ENCODE measurements at places on chromosomes 6 and 20.
A peak's percentile ranks its signal among the peaks of the same experiment; 100 is the strongest.

GRCh38 chr20:38426006-38426897 lies 8.9 kb downstream of the SNHG17 start:
- DNase-seq: no peak

DNA sequence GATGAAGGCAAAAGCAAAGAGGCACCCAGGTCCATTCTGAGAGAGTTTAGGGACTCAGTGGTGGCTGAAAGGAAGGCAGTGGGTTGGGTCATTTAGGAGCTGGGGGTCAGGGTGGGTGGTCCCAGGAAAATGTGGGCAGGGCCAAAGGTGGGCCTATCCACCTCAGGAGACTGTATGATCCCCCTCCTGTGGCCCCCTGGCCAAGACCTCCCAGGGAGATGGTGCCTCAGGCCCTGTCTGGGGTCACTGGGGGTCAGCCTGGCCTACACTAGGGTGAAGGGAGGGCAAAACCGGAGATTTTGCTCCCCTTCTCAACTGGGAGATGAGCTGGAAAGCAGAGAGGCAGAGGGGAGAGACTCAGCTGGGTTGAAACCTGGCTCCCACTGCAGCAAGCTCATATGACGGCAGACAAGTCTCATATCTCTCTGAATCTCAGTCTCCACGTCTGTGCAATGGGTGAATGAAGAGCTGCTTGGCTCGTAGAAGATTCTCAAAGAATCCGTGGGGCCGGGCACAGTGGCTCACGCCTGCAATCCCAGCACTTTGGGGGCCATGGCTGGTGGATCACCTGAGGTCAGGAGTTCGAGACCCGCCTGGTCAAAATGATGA lies 11.5 kb upstream of the BAK1 start:
- no peak for DNase-seq

DNA sequence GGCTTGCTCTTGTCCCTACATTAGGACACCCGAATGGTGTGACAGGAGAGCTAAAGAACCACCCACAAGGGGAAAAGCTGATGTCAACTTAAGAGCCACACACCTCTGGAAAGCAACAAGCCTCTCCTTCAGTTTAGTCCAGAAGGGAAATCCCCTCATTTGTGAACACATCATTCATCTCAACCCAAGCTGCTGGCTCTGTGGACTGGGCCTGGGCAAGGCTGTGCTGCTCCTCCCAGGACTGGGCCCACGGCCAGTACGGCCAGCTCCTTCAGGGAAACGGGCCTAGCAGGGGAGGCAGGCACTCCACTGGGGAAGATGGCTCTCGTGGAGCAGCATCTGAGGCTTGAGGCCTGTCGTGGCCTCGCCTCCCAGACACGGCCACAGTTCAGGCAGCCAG lies 12.8 kb upstream of the SLC4A11 start:
- no peak for DNase-seq

GRCh38 chr6:20312606-20313005 lies 89.1 kb upstream of the E2F3 start:
- no peak for DNase-seq

DNA sequence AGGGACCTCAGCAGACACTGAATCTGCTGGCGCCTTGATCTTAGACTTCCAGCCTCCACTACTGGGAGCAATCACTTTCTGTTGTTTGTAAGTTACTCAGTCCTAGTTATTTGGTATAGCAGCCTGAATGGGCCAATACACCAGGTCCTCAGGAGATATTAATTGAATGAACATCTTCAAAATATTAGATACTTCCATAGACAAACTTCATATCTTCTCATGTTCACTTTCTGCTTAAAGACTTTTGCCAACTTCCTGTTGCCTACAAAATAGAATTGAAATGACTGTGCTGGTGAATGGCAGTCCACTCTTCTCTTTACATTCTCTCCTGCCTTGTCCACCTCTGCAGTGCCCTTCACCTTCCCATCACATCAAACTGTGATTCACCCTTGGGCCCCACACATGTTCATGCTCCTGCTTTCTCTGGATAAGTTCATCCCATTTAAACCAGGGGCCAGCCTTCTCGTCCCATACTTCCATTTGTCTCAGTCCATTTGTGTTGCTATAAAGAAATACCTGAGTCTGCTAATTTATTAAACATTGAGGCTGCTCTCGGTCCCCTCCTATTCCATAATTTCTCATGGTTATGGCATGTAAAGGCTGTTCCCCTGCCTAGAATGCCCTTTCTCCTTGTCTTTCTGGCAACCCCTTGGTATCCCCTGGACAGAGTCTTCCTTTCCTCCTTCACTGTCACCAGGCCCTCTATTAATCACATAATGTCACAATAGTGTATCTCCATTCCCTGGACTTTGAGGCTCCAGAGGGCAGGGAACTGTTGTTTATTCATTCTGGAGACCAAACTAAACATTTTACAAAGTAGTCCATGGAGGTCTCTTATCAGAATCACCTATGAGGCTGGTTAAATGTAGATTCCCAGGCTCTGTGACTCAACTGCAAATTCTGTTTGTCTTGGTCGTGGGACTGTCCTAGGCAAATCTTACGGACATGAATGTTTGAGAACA lies 148.3 kb upstream of the TMEM170B start:
- no peak for DNase-seq

DNA sequence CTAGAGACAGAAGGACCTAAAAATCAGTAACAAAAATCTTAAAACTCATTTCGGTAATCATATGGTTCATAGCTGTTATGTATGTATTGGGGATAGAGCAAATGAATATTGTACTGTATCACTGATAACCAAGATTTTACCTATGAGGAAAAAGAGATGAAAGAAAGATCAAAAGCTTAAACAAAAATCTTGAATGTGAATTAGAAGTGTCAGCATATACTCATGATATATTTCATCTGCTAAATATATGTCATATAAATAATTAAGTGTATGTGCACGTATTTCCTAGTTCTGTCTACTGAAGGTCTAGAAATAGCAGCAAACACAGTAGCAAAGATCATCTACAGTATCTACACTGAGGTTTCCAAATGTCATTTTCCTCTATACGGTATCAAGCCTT lies 299.8 kb downstream of the BTBD9 start:
- no peak for DNase-seq

DNA sequence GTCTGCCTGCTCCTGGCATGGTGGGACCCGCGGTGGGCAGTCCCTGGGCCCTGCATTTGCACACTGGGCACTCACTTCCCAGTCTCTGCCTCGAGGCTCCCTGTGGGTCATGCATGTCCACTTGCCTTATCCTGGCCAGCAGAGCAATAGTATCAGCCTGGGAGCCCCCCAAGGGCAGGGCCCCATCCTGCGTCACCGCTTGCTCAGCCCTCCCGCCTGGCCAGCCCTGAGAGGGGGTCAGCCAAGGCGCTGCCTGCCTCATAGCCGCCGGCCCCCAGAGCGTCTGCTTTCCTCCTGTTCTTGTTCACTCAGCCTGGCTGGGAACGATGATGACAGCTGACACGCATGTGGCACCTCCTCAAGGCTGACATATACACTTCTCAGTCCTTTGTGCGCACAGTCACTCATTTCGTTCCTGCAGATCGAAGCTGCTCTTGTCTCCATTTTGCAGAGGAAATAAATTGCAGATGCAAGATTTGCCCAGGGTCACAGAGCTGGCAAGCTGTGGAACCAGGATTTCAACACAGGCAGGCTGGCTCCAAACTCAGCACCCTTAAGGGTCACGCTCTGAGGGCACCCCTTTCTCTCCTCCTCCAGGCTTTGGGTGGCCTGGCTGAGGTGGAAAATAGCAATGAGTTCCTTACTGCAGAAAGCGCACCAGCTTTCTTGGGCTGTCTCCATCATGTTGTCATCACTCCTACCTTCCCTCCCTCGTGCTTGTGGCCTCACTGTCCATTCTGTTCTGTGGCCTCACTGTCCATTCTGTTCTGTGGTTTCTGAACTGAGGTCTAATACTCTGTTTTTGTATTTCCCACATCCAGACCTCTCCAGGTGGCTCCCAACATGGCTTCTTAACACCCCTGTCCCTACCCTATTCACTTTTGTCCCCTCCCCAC lies 17.2 kb downstream of the KCNK17 start:
- no peak for DNase-seq

- DNase-seq: peak; percentile 51
Measured at GRCh38 chr6:90284236-90285041, 12.2 kb downstream of the BACH2 start.

- DNase-seq: no peak
Measured at GRCh38 chr6:41656002-41656691, 17.9 kb downstream of the MDFI start.

GRCh38 chr20:51311636-51312479 lies 230.7 kb downstream of the NFATC2 start:
- DNase-seq: no peak

- DNase-seq: no peak
Measured at GRCh38 chr20:61340157-61340556, 88.1 kb downstream of the CDH4 start.

DNA sequence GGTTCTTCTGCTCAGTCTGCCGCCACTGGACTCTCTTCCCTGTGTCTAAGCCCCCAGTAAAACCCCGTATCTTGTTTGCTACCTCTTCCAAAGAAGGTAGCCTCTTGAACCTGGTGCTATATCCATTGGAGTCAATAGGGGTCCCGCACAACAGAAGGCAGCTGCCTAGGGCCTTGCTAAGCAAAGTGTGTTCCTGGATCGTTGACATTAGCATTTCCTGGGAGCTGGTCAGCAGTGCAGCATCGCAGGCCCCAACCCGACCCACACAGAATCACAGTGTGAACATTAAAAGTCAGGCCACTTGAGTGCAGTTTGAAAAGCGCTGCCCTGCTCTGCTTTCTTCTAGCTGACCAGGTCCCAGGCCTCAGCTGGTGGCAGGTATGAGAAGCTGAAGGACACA lies 2.9 kb downstream of the ADA start:
- DNase-seq: no peak

- no peak for DNase-seq
Measured at GRCh38 chr6:112906726-112907125, 559.6 kb downstream of the RFPL4B start.

DNA sequence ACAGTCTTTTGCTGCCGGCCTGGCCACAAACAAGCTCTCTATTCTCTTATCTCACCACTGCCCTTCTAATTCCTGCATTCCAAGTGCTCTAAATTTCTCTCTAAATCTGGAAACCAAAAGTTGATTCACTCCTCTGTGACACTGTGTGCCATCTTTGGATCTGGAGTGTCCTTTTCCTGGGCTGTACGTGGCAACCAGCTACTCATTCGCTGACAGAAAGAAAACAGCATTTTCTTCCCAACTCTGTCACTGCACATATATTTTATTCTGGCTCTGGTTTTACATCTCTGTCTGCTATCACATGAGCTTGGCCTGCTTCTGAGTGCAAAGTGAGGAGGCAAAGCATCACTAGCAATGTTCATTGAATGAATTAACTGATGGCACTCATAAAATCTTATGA lies 397.2 kb upstream of the MAP3K7 start:
- no peak for DNase-seq

- DNase-seq: no peak
Measured at GRCh38 chr6:17179530-17180073, 77.8 kb downstream of the STMND1 start.

DNA sequence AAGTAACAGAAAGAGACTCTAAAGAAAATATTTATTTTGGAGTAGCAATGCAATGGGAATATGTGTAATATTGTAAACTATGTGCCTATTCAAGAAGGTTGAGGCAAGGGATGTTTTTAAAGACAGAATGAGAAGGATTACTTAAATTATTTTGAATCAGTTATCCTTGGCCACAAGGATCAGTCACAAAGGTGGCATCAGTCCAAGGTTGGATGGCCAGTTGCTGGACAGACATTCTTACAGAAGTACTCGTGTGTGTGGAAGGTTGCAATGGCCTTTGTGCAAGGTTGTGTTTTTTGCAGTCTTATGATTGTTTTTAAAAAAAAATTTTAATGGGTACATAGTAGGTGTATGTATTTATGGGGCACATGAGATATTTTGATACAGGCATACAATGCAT lies 2.0 kb downstream of the QRSL1 start:
- DNase-seq: no peak

DNA sequence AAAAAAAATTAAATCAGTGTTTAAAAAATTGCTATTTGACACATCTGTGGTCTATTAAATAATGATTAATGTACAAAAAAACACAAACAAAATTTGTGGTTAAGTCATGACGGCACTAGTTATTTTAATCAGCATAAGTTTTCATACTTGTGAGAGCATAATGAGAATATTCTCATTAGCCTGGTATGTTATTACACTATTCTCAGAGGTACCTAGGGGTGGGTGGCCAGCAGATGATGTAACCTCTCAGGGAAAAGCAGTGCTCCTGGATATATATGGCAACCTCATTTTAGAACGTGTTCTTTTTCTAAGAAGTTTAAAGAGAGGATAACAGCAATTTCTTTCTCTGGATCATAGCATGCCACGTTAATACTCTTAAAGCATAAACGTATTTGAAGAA lies 109.2 kb downstream of the GJA1 start:
- DNase-seq: no peak

DNA sequence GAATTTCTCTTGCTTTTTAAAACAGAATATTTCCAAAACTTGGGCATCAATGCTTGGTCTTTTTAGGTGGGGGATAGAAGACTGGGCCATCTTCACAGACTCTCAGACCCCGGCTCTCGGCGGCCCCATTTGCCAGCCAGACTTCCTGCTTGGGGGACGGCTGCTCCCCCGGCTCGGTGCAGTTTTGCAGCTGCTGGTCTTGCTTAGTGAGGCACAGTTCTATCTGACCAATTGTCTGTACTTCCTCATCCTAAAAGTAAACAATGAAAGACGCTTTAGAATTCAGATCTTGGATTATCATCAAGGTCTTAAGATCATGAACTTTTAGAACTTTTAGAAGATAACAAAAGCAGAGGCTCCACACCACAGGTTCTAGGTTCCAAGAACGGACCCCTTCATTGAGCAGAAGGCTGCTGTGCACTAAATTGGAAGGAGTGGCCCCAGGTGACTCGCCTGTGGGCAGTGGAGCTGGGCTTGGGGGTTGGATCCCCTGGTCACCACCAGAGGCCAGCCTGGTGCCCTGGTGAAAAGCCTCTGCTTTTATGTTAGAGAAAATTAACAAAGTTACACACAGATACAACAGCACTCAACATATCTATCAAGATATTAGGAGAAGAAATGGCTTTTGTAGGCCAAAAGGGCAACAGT lies 26.7 kb downstream of the RNASET2 start:
- no peak for DNase-seq

DNA sequence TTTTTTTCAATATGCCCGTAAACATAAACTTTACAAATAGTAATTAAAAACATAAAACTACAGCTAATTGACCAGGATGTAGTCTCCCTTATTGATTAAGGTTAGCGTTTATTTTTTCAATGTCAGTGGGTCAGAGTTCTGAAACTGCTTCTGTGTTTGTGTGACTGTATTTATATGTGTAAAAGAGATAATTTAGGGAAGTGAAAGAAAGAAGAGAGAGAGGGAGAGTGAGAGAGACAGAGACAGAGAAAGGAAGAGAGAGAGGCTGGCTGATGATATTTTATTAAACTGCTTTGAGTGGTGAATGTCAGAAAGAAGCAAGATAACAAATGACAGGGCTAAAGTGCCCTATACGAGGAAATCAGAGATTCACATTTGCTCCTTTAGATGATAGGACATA lies 266.1 kb upstream of the PTCHD4 start:
- DNase-seq: no peak

- no peak for DNase-seq
Measured at GRCh38 chr20:51562332-51563173, 20.0 kb upstream of the NFATC2 start.

- DNase-seq: no peak
Measured at GRCh38 chr20:61929561-61929960, 136.1 kb downstream of the TAF4 start.

GRCh38 chr6:116528780-116529179 lies 16.7 kb downstream of the TRAPPC3L start:
- DNase-seq: no peak
